Stimulated activated CD4-positive, alpha-beta T cell treated with anti-CD3 and anti-CD28 coated beads, Interleukin-4, amount 100 ng/mL, for 4 hours (primary cell): ENCODE measurements at places on chromosomes 4 and X.

- no peak for DNase-seq
These were observed 35.0 kb upstream of the RASGEF1B start for GRCh38 chr4:81506731-81507130.

DNA sequence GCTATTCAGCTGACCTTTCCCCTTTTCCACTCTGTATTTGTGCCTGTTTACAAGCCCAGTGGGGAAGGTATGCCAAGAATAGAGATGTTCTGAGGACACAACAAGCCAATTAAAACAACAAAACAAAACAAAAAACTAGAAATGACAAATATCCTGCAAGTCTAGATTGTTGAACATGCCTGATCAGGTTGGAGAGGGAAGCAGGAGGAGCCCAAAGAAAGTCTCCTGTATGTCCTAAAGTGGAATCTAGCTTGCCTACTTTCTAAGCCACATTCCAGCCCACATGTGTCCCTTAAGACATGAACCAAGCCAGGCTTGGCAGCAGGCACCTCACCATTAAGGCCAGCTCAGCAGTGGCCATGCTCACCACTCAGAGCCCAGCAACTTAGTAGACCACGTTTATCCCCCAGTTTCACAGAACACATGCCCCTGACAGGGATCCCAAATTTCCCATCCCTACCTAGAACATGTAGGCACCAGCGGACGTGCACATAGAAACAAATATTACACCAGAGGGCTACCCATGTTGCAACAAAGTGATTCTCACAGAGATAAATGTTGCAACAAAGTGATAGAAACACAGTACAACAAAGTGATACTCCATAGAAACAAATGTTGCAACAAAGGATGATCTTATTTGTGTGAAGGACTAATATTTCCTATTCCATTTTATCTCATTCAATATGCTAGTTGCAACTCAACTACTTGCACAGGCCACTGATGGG lies 48.3 kb downstream of the CD99L2 start:
- DNase-seq, result no peak

DNA sequence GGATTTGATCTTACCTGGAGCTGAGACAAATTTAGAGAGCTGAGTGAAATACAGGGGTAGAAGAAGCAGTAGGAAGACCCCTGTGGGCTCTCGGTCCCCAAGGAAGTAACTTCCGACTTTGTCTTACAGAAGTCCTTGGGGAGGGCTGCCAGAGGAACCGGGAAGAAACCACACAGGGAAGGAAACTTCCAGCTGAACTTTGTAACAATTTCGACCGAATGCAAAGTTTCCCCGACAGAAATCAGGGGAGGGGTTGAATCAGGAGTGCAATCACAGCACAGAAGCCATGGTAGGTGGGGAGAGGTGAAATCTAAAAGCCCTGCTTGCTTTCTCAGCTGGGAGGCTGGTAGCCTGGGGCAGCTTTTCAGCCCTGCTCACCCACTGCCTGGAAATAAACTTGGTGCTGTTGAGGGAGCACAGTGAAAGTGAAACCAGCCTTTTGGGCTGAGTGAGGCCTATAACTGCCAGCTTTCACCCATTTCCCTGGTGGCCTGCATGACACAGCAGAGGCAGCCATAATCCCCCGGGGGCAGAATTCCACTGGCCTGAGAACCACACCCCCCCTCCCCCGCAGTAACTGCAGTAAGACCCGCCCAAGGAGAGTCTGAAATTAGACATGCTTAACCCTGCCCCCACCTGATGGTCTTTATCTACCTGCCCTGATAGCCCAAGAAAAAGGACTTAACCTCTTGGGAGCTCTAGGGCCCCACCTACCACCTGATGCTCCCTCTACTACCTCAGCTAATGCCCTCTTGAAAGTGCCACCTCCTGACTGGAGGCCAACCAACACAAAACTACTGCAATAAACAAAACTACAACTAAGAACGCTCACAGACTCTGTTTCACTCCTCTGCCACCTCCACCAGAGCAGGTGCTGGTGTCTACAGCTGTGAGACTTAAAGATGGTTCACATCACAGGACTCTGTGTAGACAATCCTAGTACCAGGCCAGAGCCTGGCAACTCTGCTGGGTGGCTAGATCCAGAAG lies 248.2 kb downstream of the PARM1 start:
- no peak for DNase-seq

DNA sequence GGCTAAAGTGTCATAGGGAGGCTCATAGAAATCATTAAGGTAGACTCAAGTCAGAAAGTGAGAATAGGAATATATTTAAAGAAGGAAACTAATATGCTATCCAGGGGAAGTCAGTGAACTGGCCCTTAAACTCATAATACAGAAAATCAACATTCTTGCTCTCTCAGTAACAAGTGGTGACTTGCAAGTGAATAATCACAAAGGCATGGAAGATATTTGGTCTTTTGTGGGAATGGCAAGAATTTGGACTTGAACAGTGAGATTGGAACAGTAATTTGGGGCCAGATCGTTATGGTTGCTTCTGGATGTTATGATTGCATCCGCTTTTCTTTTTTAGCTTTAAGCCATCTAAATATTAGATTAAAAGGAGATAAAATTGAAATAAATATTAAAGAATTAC lies 103.8 kb downstream of the TBC1D19 start:
- no peak for DNase-seq

- no peak for DNase-seq
These were observed 185.5 kb downstream of the PTTG2 start for GRCh38 chr4:38145741-38146140.

GRCh38 chr4:186666750-186667149 lies 56.9 kb downstream of the FAT1 start:
- no peak for DNase-seq

DNA sequence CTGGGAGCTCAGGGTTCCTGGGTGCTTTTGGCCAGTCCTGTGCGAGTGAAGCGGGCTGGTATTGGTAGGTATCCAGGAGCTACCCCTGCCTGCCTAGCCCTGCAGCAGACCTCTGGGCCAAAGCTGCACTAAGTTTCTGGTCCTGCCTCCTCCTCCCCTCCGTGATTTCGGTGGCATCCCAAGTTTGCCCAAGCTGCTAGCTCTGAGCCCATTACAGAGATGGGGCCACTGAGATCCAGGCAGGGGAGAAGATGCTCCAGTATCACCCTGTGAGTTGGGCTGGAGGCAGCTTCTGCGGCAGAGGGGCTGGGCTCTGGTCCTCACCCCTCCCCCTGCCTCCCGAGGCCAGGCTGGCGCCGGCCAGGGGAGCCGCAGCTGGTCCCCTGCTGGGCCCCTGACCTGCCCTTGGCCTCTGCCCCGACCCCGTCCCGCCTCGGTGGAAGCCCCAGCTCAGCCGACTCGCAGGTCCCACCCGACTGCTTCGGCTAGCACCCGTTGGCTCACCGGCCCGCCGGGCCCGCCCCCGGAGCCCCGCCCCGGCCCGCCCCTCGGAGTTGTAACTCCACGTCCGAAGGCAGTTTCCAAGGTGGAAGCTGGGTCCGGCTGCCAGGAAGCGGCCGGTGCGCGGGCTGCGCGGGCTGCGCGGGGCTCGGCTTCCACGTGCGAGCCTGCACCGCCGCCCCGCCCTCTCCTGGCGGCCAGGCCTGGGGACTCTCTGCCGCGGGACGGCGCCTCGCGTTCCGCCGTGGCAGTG lies at the start of gene DUSP9:
Gene DUSP9 (plus strand): TSS at position 584 of the 754 bp plus-strand sequence. CDS start 751 bp downstream, outside the sequence.
- no peak for DNase-seq

- no peak for DNase-seq
These were observed 218.6 kb downstream of the CHM start for GRCh38 chrX:85828771-85829170.

- DNase-seq, result no peak
These were observed 945.9 kb upstream of the NDST4 start for GRCh38 chr4:116059361-116059760.

DNA sequence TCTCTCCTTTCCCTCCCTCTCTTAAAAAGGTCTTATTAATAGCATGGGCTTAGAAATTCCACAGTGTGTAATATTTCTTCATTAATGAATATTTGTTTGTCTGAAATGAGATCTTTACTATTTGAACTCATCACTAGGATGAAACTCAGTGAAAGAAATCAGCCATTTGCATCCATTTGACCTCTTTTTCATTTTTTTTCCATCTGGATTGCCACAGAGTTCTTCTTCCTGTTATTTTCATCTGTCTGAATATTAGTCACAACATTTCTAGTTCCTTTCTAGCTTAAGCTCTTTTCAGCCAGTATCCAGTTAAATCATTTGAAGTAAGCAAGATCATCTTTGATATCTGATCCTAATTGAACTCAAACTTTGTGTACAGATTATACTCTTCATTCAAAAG lies 69.2 kb upstream of the PLS3 start:
- DNase-seq, result no peak

DNA sequence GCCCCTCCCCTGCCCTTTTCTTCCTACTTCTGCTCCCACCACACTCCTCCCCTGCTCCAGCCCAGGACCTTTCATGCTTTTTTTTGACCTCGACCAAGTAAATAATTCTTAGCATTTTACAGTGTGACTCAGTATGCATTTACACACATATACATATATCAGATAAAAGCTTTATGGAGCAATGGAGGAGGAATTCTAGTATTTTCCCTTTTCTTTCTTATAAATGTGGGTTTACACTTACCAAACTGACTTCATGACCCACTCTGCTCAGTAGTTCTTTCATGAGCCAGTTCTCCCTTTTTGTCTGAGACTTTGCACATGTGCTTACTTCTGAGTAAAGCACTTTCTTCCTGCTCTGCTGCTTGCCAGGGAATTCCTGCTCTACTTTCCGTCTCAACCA lies 111.8 kb upstream of the H2AZ1 start:
- no peak for DNase-seq

- no peak for DNase-seq
These were observed 30.7 kb downstream of the ARHGEF9 start for GRCh38 chrX:63754136-63754859.

GRCh38 chrX:12789976-12790375 lies 1.2 kb upstream of the PRPS2 start:
- DNase-seq, result no peak
